ENCODE measurements at places on chromosomes 2 and 18.

DNA sequence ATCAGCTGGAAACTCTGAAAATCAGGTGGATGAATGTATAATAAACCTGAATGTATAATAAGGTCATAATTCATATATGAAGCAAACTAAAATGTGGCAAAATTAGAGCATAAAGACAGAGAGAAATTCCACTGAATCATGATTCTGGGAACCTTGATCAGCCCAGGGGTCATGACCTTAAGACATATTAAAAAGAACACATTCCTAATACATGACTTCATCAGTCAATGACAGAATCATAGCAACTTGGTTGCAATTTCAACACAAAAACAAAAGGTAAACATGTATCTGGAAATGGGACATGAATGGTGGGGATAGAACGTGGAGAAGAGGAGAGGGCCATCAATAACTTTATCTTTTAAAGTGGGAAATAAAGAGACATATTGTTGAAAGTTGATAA, 17.6 kb downstream of the AFF3 start:
- no peak for DNase-seq

DNA sequence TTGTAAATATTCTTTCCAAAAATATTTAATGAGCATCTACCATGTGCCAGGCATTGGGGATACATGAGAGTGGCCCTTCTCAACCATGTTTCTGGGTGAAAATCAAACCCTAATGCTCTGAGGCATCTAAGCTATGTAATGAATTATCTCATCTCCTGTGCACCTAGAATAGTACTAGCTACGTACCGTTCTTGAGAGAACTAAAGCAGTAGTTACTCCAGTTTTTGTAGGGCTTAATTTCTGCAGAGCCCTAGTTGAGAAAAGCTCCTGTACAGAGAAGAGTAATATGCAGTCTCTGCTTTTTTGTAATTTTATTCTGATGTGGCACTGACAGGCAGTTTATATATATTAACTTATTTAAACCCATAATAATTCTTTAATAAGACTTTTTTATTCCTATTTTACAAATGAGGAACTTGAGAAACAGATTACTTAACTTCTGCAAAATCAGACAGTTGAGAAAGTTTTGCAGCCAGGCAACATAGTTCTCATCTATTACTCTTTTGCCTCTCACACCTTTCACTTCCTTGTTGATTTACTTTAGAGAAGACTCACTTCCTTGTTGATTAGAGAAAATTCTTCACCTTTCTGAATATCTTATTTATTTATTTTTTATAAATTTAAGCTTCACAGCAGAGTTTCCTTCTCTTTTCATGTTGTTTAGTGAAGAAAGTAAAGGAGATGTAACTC, 3.1 kb downstream of the SPOPL start:
- no peak for DNase-seq

- no peak for DNase-seq
Observed at GRCh38 chr2:35168351-35168750, 1187.2 kb upstream of the CRIM1 start.

DNA sequence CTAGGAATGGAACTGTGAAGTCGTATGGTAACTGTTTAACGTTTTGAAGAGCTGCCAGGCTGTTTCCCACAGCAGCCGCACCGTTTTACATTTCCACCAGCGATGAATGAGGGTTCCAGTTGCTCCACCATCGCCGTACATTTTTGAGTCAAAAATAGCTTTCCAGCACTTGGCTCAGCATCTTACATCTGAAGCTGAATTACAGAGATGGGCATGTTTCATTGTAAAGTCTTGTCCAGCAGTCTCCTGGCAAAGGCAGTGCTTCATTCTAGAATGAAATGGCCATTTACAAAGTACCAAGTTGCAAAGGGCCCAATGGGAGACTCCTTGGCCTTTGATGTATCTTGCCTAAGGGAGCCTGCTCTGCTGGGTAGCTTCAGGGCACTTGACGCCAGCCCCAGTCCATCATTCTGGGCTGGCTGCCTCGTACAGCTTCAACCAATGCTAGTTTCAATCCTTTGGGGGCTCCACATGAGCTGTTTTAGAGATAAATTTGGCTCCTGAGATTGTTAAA, 45.1 kb downstream of the ATIC start:
- DNase-seq: no peak

GRCh38 chr2:203366639-203367466, 38.7 kb downstream of the ABI2 start:
- DNase-seq: no peak

DNA sequence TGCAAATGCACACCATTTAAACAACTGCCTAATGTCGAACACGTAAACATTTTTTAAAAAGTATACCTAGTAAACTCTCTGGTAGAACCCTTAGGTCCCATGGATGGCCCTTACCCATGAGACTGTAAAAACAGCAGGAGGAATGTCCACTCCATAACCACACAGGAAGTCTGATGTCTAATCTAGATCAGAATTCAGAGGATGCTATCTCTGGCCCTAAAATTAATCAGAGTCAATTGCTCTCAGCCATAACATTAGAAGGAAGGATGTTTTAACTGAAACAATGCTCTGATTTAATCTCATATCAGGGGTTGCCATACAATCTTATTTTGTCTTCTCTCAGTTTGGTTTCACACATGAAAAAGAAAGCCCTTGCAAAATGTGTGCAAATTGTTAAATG, 416.3 kb upstream of the PIK3C3 start:
- DNase-seq: no peak

DNA sequence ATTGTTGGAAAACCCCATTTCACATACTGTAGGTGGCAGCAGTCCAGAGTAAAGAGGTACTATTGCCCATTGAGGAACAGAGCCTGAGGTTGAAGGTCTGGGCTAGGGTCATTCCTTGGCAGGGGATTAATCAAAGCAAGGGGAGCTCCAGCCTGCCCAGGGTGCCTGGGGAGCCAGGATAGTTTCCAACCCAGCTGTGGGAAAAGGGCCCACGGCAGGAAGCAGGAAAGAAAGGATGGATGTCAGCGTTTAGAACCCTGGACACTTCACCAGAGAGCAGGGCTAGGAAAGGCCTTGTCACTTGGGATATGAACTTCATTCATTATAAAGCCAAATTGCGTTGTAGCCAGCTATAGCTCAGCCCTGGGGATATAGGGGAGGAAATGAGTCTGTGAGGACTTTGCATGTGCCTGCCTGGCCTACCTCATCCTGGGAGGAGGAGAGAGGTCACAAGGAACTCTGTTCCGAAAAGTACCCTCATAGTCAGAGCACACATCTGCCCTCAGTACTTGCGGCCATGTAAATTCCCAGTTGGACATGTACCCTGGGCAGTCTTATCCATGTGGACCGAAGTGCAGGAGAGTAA, 140.2 kb upstream of the COPS8 start:
- DNase-seq: no peak

- DNase-seq: no peak
Observed at GRCh38 chr2:216698895-216699294, 3.5 kb upstream of the IGFBP5 start.

DNA sequence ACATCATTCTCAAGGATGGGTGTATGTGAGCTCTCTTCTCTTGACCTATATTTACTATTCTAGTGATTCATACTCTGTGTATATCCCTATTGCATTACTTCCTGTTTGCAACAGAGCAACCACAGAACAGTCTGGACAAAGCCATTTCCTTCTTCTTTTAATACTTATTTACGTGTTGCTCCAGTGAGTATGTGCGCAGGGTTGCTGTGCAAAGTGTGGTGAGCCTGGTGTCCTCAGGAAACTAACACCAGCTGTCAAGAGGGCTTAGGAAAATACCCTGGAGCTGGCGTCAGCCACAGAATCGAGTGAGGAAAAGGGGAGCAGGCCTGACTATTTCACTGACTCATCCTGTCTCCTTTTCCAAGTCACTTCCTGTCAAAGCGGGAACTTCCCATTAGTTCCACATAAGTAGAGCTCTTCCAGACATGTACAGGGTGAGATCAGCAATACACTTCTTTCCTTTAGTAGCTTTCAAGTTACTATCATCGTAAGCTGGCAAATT, 214.1 kb upstream of the COPS8 start:
- no peak for DNase-seq

- no peak for DNase-seq
Observed at GRCh38 chr2:151374436-151374835, 17.0 kb downstream of the TNFAIP6 start.

GRCh38 chr2:145939949-145940348, 1420.0 kb upstream of the ZEB2 start:
- no peak for DNase-seq

DNA sequence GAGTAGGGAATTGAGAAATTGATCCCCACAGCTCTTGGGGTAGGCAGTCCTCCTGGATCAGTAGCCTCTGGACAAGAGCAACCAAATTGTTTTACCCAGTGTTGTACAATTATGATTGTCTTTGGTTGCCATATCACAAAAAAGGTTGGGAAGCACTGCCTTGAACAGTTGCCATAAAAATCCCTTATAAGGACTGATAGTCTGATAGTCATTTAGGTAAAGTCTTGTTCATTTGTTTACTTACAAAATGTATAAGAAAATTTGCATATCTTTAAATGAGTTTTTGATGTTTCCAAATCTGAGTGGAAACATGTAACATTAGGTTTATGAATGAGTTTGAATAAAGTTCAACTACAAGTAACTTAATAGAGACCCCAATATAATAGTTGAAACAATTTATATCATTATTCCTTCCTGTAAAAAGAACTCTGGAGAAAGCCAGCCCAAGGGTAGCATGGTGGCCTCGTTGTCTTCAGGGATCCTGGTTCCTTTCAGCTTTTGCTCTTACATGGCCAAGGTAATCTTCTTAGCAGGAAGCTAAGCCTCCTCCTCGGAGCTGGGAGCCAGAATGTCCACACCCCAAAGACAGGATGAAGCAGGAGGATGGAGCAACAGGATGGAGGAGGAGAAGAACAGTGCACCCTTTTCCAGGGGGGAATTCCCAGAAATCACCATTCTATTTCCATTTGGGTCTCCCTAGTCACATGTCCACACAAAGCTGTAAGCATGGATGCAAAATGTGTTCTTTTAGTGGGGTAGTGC, 35.7 kb upstream of the NEMP2 start:
- DNase-seq: no peak

GRCh38 chr2:7013471-7014160, 96.4 kb downstream of the RNF144A start:
- DNase-seq: no peak

DNA sequence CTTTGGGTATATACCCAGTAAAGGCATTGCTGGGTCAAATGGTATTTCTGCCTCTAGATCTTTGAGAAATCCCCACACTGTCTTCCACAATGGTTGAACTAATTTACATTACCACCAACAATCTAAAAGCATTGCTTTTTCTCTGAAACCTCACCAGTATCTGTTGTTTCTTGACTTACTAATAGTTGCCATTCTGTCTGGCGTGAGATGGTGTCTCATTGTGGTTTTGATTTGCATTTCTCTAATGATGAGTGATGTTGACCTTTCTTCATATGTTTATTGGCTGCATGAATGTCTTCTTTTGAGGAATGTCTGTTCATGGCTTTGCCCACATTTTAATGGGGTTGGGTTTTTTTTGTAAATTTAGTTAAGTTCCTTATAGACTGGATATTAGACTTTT, 382.6 kb upstream of the ZNF804A start:
- DNase-seq: no peak

DNA sequence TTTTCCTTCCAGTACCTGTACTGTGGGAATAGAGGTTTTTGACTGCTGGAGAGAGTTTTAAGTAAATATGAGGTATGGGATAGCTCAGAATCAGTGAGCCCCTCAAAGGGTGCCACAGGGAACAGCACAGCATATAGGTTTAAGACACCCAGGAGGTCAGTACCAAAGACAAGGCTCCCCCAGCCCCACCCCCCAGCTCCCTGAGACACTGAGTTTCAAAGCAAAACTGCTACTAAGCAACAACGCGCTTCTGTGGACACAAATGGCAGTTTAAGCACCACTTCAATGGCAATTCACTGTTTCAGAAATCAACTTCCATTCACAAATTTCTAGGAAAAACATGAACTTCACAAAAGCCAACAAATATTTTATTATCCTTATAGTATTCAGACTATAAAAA, 15.2 kb downstream of the E2F6 start:
- no peak for DNase-seq

DNA sequence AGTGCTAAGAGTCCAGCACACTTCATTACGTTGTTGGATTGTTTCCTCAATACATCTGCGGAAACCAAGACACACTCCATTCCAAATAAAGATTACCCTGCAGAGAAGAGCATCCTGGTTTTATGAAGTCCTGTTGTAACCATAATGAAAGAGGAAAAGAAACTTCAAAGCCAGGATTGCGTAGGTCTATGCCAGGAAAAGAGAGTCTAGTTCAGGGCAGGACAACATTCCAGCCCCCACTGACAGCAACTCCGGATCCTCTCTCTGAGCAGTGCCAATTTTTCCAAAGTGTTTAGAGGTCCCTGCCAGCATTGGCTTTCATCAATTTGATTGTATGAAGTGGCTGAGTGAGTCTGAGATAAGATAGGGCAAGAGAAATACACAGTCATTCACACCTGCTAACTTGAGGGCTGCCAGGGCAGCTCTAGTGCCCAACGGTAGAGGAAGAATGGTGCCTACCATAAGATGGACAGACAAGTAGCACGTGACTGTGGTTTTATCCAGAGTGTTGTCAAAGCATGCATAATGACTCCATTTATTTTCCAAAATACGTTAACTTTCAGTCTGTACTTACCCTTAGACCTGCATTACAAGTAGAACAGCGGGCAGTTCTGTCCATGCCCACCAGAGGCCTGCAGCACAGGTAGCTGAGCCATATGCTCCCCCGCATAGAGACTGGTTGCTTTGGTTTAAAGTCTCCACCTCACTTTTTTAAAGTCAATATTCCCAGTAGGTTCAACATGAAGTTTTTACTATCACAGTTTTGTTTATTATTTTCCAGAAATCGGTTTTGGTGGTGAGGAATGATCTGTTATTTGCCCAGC, 23.7 kb downstream of the PIEZO2 start:
- no peak for DNase-seq

GRCh38 chr2:120419073-120419472, 73.1 kb downstream of the INHBB start:
- DNase-seq: no peak

DNA sequence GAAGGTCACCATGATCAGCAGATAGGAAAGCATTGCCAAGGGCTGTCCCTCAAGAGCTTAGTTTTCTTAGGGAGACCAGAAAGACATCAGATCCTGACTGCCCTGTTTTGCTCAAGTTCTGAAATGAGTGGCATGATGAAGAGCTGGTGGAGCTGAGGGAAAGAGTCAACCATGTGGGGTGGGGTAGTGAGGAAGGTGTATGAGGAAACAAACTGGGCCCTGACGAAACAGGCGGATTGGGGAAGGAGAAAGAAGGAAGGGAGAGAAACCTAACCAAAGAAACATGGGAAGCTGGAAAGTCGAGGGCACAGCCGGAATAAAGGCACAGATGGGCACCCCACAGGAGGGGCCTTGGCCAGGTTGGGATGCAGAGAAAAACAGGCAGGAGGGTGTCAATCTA, 8.0 kb downstream of the TGOLN2 start:
- no peak for DNase-seq

Measured in stimulated activated CD8-positive, alpha-beta memory T cell treated with anti-CD3 and anti-CD28 coated beads, Interleukin-7, amount 100 ng/mL, for 24 hours (primary cell).